ENCODE measurements at places on chromosomes 13 and 19.

GRCh38 chr13:98478189-98479129, 98.4 kb downstream of the STK24 start:
- DNase-seq, result peak; percentile 53

DNA sequence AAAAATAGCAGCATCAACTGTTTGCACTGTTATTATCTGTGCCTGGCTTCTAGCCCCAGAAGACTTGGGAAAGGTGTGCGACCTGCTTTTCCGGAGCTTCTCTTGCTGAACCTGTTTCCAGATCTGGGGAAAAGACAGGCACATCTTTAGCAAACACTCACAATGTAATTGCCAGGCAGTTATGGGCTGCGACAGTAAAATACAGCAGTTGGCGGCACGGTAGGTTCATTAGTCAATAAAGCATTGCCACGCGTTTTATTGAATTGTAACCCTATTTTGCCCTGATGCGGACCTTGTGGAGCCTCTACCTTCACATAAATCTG, 223.7 kb upstream of the TSHZ3 start:
- DNase-seq, result no peak

GRCh38 chr19:18420930-18421329, 1.7 kb downstream of the SSBP4 start:
- no peak for DNase-seq

DNA sequence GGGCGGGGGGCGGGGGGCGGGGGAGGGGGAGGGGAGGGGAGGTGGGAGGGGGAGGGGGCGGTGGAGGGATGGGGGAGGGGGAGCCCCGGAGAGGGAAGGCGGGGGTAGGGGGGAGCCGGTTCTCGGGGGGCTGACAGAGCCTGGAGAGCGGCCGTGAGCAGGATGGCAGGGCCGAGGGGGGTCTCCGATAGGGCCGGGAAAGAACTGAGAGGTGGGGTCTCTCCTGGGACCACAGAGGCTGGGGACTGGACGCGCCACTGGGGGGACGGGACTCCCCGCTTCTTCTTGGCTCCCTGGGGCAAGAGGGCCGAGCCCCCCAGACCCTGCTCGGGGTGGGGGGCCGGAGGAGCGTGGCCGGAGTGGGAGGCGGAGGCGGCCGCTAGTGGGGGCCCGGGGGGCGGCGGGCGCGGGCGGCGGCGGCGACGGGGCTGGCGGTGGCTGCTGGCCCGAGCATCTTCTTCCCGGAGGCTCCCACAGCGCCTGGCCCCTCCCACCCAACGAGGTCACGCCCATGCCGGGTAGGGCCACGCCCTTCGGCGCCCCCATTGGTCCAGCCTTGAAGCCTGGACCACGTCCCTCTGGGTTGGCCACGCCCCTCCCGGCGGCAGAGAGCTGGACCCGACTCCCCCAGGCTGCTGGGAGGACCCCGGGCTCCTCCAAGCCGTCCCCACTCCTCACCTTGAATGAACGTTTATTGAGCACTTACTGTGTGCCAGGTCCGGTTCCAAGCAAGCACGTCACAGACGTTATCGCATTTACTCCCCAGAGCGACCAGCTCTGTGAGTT, at the start of gene NOVA2:
Gene NOVA2 (minus strand): TSS at position 313 of the 786 bp plus-strand sequence. CDS start 514 bp downstream, outside the sequence.
- peak; percentile 48 for DNase-seq

DNA sequence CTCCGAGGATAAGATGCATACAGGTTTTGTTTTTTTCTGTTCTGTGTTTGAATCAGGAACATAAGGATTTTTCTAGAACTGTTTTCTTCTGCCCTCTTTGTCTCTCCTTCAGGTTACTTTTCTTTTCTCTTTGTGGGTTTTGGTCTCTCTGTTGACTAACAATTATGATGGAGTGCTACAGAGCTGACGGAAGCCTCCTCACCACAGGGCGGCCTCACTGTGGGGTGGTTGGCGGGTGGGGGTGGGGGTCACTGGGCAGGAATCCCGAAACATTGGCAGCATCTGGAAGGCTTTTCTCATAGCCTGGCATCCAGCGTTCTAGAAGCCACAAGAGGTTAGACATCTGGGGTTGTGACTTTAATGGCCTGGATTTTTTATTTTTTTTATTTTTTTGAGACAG, 12.0 kb upstream of the MATK start:
- no peak for DNase-seq

- no peak for DNase-seq
These were observed 8.2 kb upstream of the SUCLA2 start for GRCh38 chr13:48009284-48009683.

- DNase-seq, result no peak
These were observed 7.6 kb downstream of the DNAJB1 start for GRCh38 chr19:14510311-14511228.

GRCh38 chr13:58949646-58950045, 1214.1 kb downstream of the DIAPH3 start:
- DNase-seq, result no peak

DNA sequence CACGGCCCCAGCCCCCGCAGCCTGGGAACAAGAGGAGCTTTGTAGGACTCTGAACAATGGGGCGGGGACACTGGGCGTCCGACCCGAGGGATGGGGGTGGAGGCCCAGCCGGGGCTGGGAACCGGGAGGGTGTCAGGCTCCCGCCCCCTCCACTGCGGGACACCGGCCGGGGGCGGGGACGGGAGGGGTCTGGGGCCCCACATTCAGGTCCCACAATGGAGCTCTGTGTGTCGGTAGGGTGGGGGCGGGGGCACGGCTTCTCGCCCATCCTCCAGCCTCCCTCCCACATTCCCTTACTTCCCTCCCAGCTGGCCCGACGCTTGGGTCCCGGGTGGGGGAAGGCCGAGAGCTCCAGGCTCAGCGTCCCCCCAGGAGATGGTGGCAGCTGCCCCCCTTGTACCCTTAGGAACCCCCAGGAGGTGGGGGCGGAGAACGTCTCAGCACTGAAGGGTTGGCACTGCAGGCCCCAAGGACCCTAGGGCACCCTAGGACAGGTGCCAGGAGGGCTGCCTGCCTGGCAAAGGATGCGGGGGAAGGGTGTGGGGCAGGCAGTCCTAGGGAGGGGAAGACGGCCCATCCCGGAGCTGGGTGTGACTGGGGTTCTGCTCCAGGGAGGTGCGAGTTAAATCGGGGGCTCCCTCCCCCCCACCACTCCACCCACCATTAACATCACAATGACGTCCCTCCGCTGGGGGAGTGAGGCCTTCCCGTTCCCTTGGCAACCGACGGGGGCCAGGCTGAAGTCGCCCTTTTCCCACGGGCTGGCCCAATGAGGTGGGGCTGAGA, 5.3 kb downstream of the TTYH1 start:
- DNase-seq, result no peak

DNA sequence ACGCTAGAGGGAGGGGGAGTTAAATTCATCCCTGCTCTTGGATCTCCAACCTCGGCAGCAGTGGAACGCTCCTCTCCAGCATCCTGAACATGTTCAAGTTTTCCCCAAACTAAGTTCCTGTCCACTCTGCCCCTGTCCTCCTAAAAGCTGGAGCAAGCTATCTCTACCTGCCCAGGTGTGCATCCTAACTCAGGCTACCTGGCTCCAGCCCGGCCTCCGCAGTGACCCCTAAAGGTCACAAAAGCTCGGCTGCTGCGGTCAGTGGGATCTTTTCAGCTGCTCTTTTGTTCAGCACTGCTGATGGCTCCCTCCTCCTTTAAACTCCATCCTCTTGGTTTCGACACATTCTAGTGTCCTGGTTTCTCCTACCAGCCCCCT, 1.4 kb downstream of the DCUN1D2 start:
- no peak for DNase-seq

DNA sequence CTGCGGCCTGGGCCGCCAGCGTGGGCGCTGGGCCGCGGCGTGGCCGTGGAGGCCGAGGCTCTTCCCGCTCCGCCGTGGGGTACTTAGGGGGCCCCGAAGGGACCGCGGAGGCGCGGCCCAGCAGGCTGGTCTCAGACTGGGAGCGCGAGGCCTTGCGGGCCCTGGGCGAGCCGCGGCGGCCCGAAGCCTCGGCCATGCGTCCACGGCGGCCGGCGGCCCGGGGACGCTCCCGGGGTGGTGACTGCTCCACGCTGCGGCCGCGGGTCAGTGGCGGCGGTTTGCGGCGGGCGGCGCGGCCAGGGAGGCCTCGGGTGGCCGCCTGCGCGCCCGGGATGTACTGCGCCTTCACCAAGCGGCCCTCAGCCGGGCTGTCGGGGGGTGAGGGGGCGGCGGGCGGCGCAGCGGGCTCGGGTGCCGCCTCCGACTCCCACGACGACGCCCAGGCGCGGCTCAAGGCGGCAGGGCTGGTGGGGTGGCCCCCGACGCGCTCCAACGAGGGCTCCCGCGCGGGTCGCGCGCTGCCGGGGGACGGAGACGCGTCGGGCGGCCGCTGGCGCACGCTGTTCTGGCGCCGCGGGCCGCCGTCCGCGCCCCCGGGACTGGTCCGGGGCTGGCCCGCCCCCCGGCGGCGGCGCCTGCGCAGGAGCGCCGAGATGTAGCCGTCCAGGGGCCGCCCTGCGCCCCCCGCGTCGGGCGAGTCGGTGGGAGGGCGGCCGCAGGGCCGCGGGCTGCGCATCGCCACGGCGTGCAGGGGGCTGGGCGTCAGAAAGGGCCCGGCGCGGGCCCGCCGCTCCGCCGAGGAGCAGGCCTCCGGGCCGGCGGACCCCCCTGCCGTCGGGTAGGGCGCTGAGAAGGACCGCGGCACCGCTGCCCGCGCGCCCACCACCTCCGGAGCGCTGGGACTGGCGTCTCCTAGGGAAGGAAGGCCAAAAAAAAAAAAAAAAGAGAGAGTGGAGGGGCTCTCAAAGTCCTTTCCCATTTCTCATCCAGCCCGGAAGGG, 11.7 kb downstream of the DACT3 start:
- no peak for DNase-seq

DNA sequence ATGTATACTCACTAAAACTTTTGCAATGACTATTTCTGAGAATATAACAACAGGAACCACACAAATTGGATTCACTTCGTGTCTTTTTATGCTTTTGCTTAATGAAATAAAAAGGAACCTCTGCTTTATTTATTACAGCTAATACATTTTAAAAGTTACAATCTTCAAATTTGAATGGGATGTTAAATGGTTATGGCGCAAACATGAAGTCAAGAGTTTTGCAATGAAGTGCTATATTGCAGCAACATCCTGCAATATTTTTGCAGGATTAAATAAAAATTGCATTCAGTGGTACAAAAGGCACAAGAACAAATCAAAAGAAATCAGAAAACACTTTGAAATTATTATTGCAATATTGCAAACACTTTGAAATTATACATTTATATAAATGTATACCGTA, 1519.0 kb upstream of the MIR17HG start:
- no peak for DNase-seq

GRCh38 chr13:76267216-76267615, 619.0 kb downstream of the KCTD12 start:
- no peak for DNase-seq

- DNase-seq, result no peak
These were observed 15.9 kb upstream of the NOP53 start for GRCh38 chr19:47729468-47729798.

GRCh38 chr13:107753291-107753690, 462.0 kb downstream of the LIG4 start:
- no peak for DNase-seq

- DNase-seq, result no peak
These were observed 1284.5 kb downstream of the SLITRK1 start for GRCh38 chr13:82597747-82598146.

- DNase-seq, result peak; percentile 47
These were observed 661 bp upstream of the MIR17HG start for GRCh38 chr13:91346850-91347201.

DNA sequence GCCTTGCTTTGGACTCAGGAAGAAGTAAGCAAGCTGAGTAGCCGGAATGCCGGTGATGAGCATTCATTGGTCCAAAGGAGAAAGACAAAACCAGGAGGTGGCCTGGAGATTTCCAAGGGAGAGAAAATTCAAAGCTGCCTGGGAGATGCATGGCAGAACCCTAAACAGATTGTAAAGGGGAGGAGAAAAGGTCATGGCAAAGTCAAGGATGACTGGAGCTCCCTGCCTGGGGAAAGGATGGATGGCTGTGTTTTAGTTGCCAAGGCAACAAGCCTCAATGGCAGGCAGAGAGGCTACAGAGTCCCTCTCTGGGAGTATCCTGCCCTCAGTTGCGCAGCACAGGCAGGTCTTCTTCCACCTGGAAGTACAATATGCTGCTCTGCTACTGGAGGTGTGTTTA, 134.0 kb downstream of the ENOX1 start:
- no peak for DNase-seq

GRCh38 chr19:16921766-16922591, 33.2 kb downstream of the F2RL3 start:
- DNase-seq, result no peak

DNA sequence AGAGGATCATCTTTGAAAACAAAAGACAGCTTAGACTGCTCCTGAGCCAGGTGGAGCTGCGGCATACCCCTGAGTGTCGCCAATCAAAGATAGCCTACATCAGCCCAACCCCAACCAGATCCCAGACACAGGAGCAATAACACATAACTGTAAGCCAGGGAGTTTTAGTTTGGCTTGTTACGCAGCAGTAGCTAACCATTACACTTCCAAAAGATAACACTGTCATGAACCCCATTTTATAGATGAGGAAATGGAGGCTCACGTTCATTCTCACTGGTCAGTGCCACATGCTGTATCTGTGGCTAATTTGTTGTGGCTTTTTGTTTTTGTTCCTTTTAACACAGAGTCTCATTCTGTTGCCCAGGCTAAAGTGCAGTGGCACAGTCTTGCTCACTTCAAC, 47.3 kb downstream of the TINCR start:
- DNase-seq, result no peak

DNA sequence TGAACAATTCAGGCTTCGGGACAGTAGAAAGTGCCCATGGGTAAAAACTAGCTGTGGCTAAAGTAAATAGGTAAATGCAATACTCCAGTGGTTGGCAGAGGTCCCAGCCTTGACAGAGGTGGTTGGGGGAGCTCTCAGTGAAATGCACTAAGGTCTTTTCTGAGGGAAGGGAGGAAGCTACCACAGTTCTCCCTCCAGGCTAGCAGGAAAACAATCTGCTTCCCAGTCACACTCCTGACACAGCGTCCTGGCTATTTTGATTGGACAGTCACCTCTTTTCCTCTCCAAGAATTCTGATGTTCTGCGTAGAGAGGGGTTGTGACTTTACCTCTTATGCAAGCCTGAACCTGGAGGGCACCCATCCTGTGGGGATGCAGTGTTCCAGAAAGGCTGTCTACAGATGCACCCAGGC, 128.7 kb downstream of the CYSLTR2 start:
- DNase-seq, result no peak

DNA sequence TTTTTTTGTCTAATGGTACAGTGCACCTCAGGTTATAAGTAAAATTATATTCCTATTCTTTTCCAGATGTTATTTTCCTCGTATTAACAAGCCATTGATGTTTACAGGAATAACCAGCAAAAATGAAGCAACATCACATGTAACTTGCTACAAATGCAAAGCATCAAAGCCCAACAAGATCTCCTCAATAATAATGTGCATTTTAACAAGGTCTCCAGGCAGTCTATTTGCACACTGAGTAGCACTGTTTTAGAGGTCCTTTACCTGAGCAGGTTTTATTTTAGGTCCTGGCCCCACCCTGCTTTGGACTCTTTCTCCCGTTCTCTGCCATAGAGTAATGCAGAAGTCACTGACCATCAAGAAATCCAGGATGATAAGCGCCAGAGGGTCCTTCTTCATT, 298.4 kb downstream of the FGF14 start:
- DNase-seq, result no peak

GRCh38 chr19:1046117-1046626, 6.3 kb downstream of the ABCA7 start:
- no peak for DNase-seq

GRCh38 chr19:6376512-6377190, 918 bp upstream of the PSPN start:
- DNase-seq, result no peak

- peak; percentile 40 for DNase-seq
These were observed 463 bp upstream of the TSC22D1 start for GRCh38 chr13:44576351-44577235.
